GM03348 (cell line): ENCODE measurements at places on chromosomes 6 and 20.

DNA sequence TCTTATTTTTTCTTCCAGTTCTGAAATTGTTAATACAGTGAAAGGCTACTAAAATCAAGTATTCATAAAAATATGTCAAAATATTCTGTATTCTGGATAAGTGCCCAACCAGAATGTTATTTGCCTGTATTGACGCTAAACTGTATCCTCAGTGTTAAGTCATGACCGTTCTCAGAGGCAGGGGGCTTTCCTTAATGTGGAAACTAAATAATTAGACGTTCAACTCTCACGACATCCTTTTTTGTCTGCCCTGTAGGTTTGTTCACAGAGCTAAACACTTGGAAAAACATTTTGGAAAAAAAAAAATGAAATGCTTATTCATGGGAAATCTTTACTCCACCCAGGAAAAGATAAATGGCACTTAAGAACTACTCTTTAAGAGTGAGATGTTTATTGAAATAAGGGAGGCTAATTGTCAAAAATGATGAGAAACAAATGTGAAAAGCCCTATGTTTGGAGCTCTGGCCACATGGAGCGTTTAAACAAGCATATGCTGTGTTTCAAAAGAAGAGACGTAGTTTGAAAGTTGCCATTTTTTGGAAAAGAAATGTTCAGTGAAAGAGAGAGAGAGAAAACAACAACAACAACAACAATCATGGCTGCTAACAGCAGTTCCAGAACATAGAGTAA, 453.1 kb upstream of the MARCKS start:
- DNase-seq, result no peak

DNA sequence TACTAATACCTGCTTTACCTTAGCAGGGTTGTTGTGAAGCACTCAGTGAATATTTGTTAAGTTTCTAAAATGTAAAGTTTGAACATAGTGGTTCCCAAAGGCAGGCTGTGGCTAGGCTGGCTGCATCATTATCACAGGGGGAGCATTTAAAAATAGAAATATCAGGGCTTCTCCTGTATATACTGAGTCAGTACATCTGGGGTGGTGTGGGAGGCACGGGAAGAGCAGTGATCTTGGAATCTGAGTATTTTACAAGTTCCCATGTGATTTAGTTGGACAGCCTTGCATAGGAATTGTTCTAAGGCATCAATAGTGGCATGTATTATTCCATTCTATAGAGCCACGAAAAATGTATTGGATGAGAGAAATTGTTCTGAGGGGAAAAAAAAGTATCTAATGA, 8.0 kb downstream of the CDC5L start:
- DNase-seq, result no peak

GRCh38 chr6:37503309-37503965, 3.7 kb upstream of the CCDC167 start:
- DNase-seq, result no peak

GRCh38 chr6:54847799-54848597, 1.4 kb downstream of the FAM83B start:
- peak; percentile 29 for DNase-seq

DNA sequence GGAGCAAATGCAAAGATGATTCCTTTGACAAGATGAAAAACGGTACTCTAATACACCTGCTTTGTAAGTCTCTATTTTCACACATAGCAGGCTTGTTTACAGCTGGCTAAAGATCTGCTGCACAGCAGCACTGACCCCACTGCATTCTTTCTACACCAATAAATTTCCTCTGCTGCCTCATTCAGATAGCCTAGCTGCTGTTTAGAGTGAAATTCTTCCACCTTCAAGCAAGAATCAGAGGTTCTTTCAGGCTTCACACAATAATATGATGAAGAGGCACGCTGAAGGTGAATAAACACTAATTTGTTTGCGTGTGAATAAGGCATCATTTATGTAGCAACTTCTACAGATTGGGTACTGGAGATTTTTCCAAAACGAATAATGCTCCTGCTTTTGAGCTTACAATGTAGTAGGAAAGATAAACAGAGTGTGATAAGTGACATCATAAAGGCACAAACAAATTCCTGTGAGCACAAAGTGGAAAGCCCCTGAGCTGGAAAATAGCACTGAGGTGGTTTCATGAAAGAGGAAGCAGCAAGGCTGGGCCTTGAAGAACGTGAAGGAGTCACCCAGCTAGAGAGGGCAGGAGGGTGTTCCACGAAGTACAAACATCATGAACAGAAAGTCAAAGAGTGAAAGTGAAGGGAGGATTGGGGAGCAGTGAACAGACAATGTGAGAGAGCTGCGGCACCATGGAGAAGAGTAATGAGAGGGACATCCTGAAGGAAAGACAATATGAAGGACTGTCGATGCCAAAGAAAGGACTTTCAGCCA, 543.4 kb downstream of the CD83 start:
- DNase-seq, result no peak
